ENCODE measurements at places on chromosomes 16 and 17.

GRCh38 chr17:66633317-66633965 lies 201.5 kb upstream of the CACNG5 start:
- DNase-seq, result no peak

DNA sequence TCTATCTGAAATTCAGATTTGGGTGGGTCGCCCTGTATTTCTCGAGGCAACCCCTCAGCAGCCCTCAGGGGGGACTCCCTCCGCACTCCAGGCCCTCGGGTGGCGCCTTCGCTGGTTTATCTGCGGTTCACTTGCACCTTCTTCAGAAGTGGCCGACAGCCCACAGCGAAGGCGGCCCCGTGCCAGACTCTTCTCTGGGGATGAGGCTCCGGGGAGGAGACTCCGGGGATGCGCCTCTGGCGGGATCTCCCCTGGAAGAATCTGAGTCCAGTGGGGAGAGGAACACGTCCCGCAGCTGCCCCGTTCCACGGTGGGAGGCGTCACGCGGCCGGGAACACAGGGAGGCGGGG lies 63.9 kb upstream of the DNAJA2 start:
- no peak for DNase-seq

DNA sequence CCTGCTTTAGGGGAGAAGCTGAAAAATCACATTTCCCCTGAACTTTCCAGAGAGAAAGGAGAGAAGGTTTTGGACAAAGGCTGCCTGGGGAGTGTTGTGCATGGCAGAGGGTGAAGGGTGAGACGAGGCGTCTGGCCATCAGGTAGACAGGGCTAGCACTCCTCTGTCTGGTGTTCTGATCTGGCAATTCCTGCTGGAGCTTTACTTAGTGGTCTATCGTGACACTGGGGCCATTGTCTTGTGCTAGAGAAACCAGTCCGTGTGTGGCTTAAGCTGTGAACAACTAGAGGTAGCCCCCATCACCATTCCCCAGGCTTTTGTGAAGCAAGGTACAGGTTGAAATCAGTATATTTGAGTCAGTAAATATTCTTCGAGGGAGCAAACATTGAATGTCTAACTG lies 8.5 kb downstream of the RHBDL3 start:
- no peak for DNase-seq

GRCh38 chr17:79568661-79569060 lies 42.2 kb downstream of the RBFOX3 start:
- DNase-seq, result no peak

DNA sequence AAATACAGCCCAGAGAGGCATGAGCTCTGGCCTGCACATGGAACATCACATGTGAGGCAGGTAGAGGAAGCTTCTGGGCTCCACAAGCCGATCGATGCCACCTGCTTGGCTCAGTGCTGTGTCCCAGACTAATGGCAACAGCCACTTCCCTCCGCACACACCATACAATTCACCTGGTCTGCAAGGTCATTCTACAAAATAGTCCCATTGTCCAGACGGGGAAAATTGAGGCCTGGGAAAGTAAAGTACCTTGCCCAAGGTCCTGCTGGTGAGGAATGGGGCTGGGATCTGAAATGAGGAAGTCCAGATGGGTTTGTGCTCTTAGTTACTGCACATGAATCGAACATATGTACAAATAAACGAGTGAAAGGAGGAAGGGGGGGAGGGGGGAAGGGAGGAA lies 88.0 kb downstream of the LITAF start:
- no peak for DNase-seq

GRCh38 chr17:31598921-31599571 lies 207.6 kb downstream of the RAB11FIP4 start:
- no peak for DNase-seq
